ENCODE measurements at places on chromosomes 5 and 9.

GRCh38 chr9:123067136-123067535, 33.7 kb downstream of the GPR21 start:
- no peak for DNase-seq

DNA sequence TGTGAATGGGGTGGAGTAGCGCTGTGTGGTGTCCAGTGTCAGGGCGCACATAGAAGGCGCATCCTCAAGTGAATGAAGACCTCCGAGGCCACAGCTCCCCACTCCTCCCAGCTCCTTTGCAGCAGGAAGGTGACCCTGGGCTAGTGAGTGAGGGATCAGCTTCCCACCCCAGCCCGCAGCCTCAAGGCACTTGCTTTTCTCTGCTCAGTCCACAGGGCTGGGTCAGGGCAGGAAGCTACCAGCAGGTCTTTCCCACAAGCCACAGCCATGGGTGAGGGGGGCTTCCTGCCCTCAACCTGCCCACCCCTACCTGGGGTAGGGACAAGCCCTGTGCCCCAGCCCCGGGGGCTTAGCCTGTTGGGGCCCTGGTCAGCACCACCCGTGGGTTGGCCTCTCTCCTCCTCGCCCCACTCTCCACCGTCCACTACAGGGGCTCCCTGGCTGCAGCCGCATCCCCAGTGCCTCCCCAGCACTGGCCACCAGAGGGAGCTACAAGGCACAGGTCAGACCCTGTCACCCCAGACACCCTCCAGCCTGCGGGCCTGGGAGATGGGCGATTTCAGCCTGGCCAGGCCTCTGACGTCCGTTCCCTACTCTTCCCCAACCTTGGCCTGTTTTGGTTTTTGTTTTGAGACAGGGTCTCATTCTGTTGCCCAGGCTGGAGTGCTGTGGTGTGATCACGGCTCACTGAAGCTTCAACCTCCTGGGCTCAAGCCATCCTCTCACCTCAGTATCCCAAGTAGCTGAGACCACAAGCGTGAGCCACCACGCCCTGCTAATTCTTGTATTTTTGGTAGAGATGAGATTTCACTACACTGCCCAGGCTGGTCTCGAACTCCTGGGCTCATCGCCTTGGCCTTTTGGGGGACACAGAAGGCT, 1.3 kb upstream of the ABCA2 start:
- DNase-seq, result peak; percentile 58

GRCh38 chr5:37717613-37718431, 122.0 kb downstream of the GDNF start:
- no peak for DNase-seq

DNA sequence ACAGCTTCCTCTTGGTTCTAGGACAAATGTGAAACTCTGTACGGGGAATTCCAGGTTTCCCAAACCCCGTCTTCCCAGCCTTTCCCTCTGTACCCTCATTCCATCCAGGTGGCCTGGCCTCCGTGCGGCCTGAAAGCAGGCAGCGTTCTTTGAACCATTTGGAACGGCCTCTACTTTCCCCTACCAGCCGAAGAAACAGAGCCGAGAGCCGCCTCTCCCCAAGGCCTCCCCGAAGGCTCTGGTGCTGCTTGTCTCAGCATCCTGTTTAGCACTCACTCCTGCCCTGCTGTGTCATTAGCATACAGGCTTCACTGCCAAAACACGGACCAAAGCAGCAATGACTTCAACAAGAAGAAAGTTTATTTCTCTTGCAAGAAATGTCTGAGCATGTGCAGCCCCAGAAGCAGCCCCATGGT, 137.7 kb downstream of the HSD17B3 start:
- no peak for DNase-seq

DNA sequence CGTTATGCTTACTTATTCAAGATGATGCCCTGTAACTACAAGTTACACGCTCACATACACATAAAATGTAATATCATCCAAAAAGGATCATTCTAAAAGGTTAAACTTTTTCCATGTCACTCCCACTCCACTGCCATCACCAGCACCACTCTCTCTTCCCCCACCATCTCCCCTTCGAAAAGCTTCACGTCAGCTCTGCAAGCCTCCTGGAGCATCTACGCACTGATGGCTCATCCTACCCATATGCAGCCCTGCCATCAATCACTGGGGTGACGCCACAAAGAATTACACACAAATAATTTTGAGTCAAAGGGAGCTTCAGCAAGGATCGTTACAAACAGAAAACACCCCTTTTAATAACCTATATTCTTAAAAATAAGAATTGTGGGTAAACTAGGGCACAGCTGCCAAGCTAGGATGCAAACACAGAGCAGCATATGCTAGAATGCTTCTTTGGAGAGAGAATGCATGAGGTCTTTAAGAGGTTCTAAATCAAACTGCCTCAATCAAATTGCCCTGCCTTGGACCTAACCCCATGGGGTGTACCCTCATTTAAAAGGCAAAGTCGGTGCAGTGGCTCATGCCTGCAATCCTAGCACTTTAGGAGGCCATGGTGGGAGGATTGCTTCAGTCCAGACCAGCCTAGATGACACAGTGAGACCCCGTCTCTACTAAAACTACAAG, 56.1 kb downstream of the SHB start:
- no peak for DNase-seq

GRCh38 chr5:129904667-129905472, 605 bp downstream of the CHSY3 start:
- no peak for DNase-seq

DNA sequence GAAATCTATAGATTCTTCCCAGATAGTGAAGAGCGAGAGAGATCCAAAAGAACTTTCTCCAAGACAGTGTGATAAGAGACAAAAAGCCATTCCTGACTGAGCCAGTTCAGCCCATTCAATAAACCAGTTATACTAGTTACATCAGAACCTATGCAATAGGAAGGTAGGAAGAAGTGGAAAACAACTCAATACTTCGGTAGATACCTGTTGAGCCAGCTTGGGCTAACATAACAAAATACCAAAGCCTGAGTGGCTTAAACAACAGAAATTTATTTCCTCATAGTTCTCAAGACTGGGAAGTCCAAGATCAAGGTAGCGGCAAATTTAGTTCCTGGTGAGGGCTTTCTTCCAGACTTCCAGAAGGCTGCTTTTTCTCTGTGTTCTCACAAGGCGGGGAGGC, 214.5 kb upstream of the GRAMD2B start:
- no peak for DNase-seq

DNA sequence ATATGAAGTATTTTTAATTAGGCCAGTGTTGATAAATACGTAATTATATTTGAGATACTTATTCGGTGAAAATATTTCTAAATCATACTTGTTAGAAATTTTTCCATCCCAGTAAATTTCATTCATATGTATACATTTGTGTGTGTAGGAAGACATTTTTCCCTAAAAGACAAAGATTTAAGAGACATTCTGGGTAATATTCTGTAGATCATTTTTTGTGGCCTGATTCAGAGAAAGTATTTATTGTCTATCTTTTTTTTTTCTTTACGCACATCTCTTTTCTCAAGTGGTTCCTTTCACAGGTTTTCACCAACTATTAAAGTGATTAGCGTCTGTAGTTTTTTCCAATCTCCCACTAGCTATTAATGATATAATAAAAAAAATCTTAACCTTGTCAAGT, 224.1 kb downstream of the MEF2C start:
- no peak for DNase-seq

GRCh38 chr5:136028782-136029742, at the start of gene TGFBI:
Gene TGFBI, plus strand, starts transcription at chr5:136028988. Its CDS starts 68 bp downstream, at chr5:136029056.
- peak; percentile 25 for DNase-seq

DNA sequence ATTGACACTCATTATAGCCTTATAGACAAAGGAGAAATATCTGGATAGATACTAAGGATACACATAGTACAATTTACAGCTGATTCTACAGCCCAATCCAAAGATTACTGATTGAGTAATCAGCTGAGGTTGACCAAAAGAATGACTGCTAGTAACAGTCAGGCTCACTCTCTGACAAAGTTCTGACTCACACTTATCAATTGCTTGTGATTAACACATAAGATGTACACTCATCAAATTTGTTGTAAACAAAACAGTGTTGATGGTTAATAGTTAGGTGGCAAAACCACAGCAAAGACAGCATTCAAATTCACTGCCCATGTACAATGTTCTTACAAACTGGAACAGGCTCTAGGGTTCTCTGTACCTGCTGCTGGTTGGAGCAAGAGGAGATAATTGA, 422.7 kb downstream of the TLE1 start:
- no peak for DNase-seq

Measured in CD4-positive, alpha-beta T cell treated with Interleukin-6 at 100 ng/mL for 8 hours (primary cell).